ENCODE measurements at places on chromosomes 13 and 19.

- no peak for DNase-seq
These were observed 90.1 kb upstream of the C1QTNF9B start for GRCh38 chr13:23987331-23987894.

GRCh38 chr13:110012102-110012739, 225.8 kb upstream of the IRS2 start:
- DNase-seq = no peak

DNA sequence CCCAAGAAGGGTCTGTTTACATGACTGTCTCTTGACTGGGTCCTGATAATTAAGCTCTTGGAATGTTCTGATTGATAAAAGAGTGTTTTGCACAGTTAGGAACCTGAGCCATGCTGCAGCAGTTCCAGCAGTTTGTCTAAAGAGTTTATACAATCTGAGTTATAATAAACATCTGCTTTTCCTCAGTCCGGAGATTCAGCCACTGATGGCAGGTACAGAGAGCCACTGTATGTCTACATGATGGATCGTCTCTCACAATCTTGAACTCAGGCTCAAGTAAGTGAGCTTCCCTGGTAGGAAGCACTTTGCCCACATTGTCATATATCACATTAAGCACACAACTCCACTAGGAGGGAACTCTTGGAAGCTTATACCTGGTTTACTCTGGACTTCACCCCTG, 84.3 kb downstream of the UGGT2 start:
- no peak for DNase-seq

- DNase-seq = no peak
These were observed 68.1 kb downstream of the ERCC5 start for GRCh38 chr13:102913914-102914313.

DNA sequence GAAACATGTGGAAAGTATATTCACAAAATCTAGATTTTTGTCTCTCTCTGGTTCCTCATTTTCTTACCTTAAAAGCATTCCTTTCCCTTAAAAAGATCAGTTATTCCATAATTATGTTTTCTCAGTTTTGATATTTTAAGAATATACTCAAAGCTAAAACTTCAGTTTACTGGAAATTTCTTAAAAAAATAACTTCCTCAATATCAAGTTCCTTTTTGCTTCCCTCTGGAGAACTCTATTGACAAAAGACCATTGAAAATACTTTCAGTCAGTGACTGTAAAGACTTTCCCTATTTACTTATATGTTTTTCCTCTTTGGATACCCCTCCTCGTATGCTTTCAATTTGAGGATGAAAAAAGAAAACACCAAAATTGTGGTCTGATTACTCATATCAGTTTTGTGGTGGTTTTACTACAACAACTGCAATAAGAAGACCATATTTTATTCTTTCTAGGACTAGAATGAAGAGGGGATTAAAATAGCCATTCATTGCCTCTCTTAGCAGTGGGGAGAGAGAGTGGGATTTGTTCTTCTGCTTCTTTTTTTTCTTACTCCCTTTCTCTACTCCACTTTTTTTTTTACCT, 113.2 kb downstream of the ESD start:
- DNase-seq = no peak

- no peak for DNase-seq
These were observed 2.5 kb downstream of the KANK3 start for GRCh38 chr19:8340341-8341096.

- no peak for DNase-seq
These were observed 3.2 kb upstream of the ZNF850 start for GRCh38 chr19:36775768-36776167.

DNA sequence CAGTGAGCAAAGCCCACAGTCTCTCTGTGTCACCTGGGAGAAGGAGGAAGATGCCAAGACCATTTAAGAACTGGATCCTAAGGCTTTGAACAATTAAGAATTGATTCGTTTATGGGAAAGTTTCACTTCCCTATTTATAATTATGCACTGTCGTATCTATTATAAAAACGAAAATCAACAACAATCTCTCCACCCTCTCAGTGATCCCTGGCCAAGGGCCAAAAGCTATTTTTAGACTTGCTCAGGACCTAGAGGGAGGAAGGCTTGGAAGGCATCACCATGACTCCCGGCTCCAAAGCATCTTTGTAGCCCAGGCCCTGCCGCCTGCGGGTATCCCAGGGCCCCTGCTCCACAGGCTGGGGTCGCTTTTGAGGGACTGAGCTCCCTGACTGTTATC, 1.3 kb downstream of the RHPN2 start:
- no peak for DNase-seq

DNA sequence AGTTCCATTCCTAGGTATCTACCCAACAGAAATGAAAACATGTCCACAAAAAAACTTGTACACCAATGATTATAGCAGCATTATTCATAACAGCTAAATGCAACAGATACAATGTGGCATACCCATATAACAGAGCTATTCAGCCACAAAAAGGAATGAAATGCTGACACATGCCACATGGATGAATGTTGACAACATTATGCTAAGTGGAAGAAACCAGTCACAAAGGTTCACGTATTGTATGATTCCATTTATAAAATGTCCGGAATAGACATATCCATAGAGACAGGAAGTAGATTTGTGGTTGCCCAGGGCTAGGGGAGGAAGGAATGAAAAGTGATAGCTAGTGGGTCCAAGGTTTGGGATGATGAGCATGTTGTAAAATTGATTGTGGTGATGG, 10.8 kb downstream of the CRYL1 start:
- no peak for DNase-seq

DNA sequence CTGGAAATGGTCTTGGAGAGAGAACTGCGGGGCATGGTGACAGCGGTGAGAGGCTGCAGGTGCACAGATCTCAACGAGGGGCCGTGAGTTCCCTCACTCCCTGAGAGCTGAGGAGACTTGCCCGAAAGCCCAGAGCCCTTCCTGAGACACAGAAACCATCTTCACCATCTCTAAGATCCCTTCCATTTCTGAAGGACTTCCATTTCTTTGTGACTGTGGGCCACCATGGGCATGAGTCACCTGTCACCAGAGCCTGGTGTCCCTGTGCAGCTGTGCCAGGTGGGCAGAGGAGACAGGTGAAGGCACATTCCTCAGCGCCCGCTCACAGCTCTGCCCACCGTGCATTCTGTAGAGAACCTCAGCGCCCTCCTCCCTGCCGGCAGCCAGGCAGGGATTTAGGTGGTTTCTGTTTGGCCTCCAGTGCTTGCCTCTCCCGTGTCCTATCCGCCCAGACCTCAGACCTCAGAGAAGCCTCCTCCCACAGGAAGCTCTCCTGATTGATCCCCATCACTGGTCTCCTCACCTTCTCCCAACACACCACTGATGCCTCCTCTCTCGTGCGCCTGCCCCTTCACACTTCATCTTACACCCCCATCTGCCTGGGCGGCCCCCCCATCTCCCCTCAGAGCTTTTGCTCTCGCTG, 24.2 kb downstream of the SH3GL1 start:
- DNase-seq = no peak

DNA sequence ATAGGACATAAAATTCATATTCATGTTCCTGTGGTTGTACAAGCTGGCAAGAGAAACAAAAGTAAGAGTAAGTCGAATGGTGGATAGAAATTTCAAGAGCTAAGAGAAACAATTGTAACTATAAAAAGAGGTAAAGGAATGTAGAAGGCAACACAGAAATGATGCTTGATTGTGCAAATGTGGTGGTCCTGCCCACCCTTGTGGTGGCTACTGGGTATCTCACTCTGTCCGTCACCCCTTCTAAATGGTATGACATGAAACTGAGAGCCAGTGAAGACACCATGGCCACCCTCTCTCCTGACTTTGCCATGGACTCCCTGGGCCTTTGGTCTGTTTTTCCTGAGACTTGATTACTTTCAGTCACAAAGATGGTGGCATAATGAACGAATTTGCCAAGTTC, 925.9 kb upstream of the SLITRK6 start:
- DNase-seq = no peak

- no peak for DNase-seq
These were observed 4.9 kb downstream of the ARHGEF1 start for GRCh38 chr19:41887711-41888382.

DNA sequence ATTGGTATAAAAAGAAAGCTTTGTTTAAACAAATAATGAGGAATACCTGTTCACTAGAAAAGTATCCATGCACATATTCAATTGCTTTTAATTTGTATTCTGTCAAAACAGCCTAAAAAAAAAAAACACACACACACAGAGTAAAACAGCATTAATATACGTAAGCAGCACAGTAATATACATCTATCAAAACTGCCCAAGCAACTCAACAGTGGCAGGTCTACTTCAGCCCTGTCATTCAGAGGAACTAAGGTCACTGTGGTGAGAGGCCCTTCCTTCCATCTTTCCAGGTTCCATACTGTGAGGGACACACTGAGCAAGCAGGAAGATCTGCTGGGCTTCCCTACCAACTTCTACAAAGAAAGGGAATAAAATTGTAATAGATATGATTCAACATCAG, 3.8 kb downstream of the PROSER1 start:
- no peak for DNase-seq

DNA sequence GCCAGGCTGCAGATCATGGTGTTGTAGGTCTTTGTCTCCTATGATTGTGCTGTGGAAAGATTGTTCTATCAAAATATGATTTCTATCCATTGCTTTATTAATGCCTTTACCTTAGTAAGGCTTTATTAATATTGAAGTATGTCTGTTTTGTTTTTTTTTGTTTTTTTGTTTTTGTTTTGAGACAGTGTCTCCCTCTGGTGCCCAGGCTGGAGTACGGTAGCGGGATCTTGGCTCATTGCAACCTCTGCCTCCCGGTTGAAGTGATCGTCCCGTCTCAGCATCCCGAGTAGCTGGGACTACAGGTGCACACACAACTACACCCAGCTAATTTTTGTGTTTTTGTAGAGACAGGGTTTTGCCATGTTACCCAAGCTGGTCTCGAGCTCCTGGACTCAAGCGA, 7.7 kb downstream of the IRGC start:
- DNase-seq = no peak

DNA sequence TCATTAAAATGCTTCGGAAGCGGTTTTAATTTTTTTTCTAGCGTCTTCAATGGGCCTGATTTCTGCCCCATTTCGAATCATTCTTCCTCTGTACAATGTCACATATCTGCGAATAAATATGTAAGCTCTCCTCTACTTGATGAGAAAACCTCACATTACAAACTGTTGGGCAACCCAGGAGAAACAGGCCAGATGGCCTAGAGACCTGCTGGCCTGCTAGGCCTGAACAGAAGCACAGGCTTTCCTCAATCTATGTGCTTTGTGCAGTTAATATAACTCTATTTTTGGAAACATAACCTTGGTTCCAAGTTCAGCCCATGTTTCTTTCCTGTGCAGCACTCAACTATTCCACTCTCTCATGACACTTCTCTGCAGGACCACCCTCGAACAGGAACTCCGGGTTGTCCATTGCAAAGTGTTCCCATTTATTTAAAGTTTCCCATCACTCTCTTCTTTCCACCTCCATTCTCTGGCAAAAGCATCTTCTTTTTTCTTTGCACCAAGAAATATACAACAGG, 42.0 kb downstream of the DCLK1 start:
- DNase-seq = no peak

DNA sequence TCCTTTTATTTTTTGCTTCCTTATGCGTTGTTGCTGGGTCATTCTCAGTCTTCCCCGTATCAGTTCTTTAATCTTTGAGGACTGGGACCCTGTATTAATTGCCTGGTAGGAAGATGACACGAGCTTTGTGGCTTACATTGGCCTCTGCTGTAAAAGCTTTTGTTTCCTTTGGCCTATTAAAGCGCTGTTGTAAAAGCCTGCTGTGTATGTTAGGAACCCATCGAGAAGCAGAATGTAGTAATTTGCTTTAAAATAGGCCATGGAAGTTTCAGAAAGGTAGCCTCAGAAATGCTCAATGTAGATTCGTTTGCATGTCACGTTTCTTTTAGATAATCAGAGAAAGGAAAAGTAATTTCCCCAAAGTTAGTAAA, 257.5 kb upstream of the STARD13 start:
- no peak for DNase-seq

GRCh38 chr13:21150013-21150412, 26.3 kb downstream of the SKA3 start:
- no peak for DNase-seq

DNA sequence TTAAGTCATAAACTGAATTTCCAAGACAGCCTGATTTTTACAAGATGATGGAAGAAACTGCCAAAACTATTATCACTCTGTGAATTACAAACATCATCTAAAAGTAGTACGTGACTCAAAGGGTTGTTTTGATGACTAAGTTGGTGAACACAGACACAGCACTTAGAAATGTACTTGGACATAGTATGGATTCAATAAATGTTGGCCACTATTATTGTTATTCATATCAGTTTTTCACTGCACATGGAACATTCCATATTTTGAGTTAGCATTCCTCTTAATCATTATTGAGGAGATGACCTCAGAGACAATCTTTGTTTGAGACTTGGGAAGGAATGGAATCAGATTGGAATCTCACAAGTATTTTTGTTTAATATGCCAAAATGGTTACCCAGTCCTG, 172.9 kb downstream of the OXGR1 start:
- no peak for DNase-seq

DNA sequence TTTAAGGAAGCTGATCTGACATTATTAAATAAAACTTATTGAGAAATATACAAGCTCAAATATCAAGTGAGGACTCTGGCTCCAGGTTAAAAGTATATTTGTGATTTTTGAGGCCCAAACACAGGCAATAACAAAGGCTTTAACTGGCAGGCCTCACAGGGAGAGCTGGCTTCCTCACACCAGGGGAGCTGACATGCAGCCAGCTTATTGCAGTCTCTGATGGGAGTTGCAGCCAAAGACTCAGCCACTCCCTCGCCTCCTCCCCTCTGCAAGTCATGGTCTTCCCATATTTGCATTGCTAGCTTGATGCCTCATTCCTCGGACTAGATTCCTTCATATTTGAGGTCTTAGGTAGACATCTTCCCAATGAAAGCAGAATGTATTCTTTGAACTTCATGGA, 647.1 kb upstream of the SLITRK6 start:
- DNase-seq = no peak

GRCh38 chr19:36572593-36573019, 486 bp downstream of the ZNF529 start:
- DNase-seq = no peak

- no peak for DNase-seq
These were observed 67.2 kb downstream of the CEBPG start for GRCh38 chr19:33440682-33441081.

DNA sequence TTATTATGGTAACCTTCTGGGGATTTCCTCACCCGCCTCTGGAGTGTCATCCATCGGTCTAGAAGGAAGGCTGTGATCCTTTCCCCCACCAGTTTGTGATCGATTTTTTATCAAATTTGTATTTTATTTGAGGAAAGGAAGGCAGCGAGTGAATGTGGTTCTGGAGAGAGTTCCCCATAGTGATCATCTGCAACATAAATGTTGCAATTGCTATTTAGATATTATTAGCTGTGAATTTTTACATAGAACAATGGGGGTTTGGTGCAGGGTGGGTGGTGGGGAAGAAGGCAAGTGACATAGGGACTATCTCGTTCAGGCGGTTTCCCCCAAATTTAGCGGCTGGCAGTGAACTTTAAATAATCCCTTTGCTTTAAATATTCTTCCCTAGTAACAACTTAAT, 1.2 kb downstream of the CDK8 start:
- DNase-seq = no peak

- DNase-seq = no peak
These were observed 13.8 kb downstream of the METTL21C start for GRCh38 chr13:102680842-102681740.

- no peak for DNase-seq
These were observed 22.5 kb downstream of the DHRS12 start for GRCh38 chr13:51781246-51782022.

- no peak for DNase-seq
These were observed 554.1 kb upstream of the MIR17HG start for GRCh38 chr13:90793261-90793820.

- DNase-seq = no peak
These were observed 316.7 kb upstream of the KLHL1 start for GRCh38 chr13:70424928-70425327.

- no peak for DNase-seq
These were observed 27.1 kb downstream of the FAM124A start for GRCh38 chr13:51249255-51249654.
